HT1080 (cell line): ENCODE measurements at places on chromosomes 13 and 19.
A peak's percentile ranks its signal among the peaks of the same experiment; 100 is the strongest.

DNA sequence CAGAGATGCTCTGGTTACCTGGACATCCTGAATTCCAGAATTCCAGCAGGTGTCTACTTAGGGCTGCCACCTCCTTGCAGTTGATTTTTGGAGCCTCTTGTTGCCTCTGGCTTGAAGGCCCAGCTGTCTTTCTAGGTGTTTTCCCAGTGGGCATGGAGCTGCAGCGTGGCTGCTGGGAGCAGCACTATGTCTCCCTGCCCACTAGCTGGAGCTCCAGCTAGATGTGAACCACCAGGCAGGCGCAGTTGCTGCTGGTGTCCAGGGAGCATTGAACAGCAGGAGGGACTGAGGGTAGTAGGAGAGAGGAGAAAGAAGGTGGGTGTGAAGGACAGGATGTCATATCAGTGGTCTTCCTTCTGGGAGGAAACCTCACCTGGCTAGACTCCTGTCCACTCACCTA lies 9.9 kb upstream of the SELENOW start:
- no peak for DNase-seq

GRCh38 chr19:1181606-1182005 lies 7.5 kb upstream of the SBNO2 start:
- DNase-seq = no peak

DNA sequence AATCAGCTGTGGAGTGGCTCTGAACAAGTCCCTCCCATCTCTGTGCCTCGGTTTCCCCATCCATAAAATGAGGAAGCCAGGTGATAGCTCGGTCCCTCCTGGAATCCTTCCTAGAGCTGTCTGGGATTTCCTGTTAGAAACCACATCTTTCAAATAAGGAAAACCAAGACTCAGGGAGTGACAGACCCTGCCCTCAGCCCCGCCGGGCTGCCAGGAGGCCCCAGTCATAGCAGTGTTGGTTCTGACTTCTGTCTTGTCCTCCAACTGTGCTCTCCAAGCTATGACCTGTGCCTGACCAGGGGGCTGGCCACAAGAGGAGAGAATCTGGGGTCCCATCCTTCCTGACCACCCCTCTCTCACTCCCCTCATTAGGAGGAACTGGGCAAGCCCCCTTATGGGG lies 1.1 kb upstream of the SHD start:
- DNase-seq = no peak

- DNase-seq = no peak
Measured at GRCh38 chr13:26784704-26785639, 24.4 kb upstream of the GPR12 start.

DNA sequence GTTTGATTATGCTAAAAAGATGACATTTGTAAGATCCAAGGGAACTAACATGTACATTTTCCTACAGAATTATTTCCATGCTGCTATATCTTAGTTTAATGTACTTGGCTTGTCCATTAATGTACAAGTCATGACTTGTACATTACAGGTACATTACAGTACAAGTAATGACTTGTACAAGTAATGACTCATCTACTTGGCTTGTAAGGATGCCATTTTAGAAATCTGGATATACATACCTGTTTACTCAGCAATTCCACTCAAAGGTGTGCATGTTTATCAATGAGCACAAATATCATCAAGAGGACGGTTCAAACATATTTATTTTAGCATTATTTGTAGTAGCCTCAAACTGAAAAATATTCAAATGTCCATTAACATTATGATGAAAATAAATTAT lies 87.0 kb upstream of the TRPC4 start:
- no peak for DNase-seq

GRCh38 chr13:30125422-30126073 lies 181.8 kb downstream of the KATNAL1 start:
- peak; percentile 76 for DNase-seq

- DNase-seq = no peak
Measured at GRCh38 chr13:23630349-23631093, 60.3 kb downstream of the TNFRSF19 start.

GRCh38 chr19:29671393-29672160 lies 6.3 kb downstream of the PLEKHF1 start:
- DNase-seq = peak; percentile 75

DNA sequence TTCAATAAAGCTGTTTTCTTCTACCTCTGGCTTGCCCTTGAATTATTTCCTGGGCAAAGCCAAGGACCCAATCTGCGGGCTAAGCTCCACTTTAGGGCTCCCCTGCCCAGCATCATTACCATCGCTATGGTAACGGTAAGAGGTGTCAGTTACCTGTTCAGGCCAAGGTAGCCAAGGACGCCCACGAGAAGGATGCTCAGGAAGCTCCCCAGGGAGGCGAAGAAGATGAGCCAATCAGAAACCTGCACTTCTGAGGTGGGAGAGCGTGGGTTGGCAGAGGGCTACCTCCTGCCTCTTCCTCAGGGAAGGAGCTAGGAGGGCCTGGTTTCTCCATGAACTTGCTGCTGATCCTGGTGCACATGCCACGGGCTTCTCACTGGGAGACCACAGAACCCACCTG lies 24.7 kb downstream of the IL12RB1 start:
- no peak for DNase-seq

DNA sequence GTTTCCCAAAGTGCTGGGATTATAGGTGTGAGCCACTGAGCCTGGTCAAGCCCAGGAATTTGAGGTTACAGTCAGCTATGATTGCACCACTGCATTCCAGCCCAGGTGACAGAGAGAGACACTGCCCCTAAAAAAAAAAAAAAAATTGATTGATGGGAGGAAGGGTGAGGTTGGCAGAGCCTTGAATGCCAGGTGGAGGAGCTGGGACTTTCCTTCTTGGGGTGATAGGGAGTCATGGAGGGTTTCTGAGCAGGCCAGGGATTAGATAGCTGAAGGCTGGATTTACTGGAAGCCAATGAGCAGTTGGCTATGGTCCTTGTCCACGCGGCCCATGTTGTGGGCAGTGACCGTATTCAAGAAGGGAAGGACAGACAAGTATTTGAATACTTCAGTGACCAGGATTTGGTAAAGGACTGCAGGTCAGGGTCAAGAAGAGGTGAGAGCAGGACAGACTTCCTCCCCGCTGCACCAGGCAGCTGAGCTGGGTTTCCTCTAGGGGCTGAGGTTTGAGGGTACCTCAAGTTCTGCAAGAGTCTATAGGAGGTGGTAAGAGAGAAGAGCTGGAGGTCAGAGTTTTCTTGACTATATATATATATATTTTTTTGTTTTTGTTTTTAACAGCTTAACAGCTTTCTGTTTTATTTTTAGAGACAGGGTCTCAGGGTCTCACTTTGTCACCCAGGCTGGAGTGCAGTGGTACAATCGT lies 6.9 kb upstream of the ICAM4 start:
- DNase-seq = no peak

DNA sequence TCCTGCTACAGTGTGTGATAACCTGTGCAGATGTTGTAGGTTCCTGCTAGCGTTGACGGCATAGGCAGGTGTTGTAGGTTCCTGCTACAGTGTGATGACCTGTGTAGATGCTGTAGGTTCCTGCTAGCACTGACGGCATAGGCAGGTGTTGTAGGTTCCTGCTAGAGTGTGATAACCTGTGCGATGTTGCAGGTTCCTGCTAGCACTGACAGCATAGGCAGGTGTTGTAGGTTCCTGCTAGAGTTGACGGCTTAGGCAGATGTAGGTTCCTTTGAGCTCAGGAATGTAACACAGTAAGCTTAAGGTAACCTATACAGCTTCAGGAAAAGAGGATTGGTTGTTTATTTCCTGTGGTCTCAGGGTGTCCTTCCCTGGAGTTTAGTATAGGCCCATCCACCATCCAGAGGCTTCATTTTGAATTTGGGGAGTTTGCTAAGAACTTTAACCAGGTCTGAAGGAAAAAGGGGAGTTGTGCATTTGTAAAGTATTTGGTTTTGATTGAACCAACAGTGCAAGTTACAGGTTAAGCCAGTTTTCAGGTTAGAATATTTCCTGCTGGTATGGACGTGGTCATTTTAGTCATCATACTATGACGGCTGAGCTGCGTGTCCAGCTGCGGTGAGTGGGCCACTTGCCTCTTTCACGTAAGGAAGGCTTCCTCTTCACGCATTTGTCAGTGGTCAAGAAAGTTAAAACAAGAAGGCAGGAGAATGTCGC lies 53.8 kb downstream of the ATP11A start:
- no peak for DNase-seq

GRCh38 chr13:112842343-112842856 lies 126.6 kb upstream of the MCF2L start:
- DNase-seq = no peak

DNA sequence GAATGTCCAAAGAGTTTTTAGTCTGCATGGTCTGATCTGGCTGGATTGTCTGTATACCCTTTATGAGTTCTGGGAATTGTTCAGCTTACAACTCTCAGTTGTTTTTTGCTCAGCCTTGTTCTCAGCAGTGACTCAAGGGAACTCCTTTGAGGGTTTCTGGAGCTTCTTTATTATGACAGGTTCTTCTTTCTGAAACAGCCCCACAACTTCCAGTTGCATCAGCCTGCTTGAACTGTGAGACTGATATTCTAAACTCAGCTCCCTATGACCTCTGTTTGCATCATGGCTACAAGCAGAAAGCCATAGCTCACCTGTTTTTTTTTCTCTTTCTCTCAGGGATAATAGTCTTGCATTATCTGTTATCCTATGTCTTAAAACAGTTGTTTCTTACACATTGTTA lies 85.0 kb downstream of the TDRD3 start:
- DNase-seq = no peak

- peak; percentile 91 for DNase-seq
Measured at GRCh38 chr13:104571161-104571892, 1505.1 kb upstream of the SLC10A2 start.

- no peak for DNase-seq
Measured at GRCh38 chr19:41802770-41803169, 6.4 kb downstream of the CEACAM3 start.

DNA sequence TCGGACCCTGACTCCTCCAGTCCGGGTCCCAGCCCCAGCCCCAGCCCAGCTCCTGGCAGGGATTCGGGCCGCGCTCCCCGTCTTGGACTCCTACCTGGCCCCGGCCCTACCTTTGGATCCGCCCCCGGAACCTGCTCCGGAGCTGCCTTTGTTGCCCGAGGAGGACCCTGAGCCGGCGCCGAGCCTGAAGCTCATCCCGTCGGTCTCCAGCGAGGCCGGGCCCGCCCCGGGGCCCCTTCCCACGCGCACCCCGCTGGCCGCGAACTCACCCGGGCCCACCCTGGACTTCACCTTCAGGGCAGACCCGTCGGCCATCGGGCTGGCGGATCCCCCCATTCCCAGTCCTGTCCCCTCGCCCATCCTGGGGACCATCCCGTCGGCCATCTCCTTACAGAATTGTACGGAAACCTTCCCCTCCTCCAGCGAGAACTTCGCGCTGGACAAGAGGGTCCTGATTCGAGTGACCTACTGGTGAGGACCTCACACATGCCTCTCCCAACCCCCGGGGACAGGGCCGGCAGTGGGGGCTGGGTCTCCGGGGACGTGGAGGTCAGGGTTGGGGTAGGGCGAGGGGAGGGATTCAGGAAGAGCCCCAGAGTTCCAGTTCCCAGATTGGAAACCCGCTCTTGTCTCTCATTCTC lies 732 bp downstream of the SELENOV start:
- no peak for DNase-seq

DNA sequence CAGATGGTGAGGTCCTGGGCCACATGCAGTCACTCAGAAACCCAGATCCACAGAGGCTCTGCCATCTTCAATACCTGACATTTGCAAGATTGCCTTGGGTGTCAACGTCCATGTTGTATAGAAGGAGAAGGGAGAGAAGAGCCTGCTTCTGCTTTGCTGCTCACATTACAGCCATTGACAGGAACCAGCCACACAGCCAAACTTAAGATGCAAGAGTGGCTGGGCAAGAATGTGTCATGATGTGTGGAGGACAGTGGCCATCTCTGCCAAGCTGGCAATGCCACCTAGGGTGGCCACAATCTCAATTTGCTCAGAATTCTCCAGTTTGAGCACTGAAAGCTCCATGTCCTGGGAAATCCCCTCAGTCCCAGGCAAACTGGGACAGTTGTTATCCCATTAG lies 25.9 kb upstream of the SERPINE3 start:
- no peak for DNase-seq

DNA sequence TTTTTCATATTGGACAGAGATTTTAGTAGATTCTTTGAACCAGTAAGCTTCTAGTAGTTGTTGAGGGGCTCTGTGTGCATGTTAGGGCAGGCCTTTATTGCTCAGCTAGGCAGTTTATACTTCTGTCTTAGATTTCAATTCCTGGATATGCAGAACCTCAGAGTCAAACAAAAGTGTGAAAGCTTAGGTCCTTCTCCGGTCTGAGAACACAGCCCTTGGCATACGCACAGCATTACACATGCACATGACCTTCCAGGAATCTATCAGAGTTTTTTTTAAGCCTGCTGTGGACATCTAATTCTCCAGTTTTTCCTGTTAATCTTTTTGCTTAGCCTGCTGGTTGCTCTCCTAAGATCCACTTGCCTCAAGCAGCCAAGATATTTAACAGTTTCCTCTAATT lies 77.9 kb upstream of the KL start:
- DNase-seq = no peak

DNA sequence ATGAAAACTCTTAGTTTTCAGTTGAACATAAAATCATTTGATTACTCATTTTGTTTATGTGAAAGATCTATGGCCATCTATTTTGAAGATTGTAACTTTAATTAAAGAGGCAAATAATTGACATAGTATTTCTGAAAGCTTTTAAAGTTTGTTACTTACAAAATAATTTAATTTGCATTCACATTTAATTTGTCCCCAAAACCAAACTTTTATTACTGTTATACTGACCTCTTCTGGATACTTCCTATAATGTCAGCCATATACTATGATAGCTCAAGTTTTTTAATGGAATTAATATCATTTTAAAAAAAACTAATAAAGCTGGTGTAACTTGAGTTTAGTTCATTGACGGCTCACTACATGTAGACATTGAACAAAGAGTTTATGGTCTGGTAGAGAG lies 4.9 kb upstream of the SGCG start:
- DNase-seq = no peak

- no peak for DNase-seq
Measured at GRCh38 chr19:10003271-10003670, 7.0 kb downstream of the COL5A3 start.

GRCh38 chr13:75151081-75151643 lies 330.8 kb downstream of the TBC1D4 start:
- DNase-seq = peak; percentile 16

GRCh38 chr19:4229179-4229931 lies at the start of gene EBI3:
Gene EBI3, plus strand, starts transcription at chr19:4229523. Its CDS starts 28 bp downstream, at chr19:4229551.
- peak; percentile 41 for DNase-seq

- DNase-seq = no peak
Measured at GRCh38 chr13:50248516-50249143, 233.4 kb downstream of the KCNRG start.

- DNase-seq = no peak
Measured at GRCh38 chr19:56838909-56839651, 1.4 kb downstream of the PEG3 start.

GRCh38 chr13:43422116-43422515 lies 364.7 kb downstream of the ENOX1 start:
- DNase-seq = no peak
